ENCODE measurements at places on chromosomes 2 and 18. TPM values are rescaled to one million over a fixed set of nuclear protein-coding genes. Genes with fewer than 3 reads are reported as not detected.

The FOXI3 gene
- total RNA-seq: not detected

The EFR3B gene
- total RNA-seq: 0.05 TPM

The CDKL4 gene
- 1.1 TPM for total RNA-seq

The PLGLB2 gene
- 0.53 TPM for total RNA-seq

The MAP2 gene
- not detected for total RNA-seq

The RIT2 gene
- total RNA-seq: not detected

The MAPK4 gene
- not detected for total RNA-seq

The POTEC gene
- total RNA-seq: not detected

The MBD5 gene
- 27.0 TPM for total RNA-seq

The SRBD1 gene
- total RNA-seq: 22.7 TPM

The OTOS gene
- total RNA-seq: not detected

The BOLL gene
- not detected for total RNA-seq

The SLC14A1 gene
- total RNA-seq: 3.8 TPM

- H3K4me3 ChIP-seq: no peak overlapping the region
- no peak for DNase-seq
- no peak overlapping the region for H3K27ac ChIP-seq
- H3K36me3 ChIP-seq: peaks cover 48% of the 10 kb centered on the region
- H3K4me1 ChIP-seq: no peaks in the 10 kb centered on the region
Observed at GRCh38 chr2:201320257-201320656, 36.9 kb downstream of the FLACC1 start.

GRCh38 chr2:10912076-10912731, 470 bp downstream of the KCNF1 start:
- H3K36me3 ChIP-seq: no peaks in the 10 kb centered on the region
- H3K4me1 ChIP-seq: no peaks in the 10 kb centered on the region
- H3K4me3 ChIP-seq: no peak overlapping the region

DNA sequence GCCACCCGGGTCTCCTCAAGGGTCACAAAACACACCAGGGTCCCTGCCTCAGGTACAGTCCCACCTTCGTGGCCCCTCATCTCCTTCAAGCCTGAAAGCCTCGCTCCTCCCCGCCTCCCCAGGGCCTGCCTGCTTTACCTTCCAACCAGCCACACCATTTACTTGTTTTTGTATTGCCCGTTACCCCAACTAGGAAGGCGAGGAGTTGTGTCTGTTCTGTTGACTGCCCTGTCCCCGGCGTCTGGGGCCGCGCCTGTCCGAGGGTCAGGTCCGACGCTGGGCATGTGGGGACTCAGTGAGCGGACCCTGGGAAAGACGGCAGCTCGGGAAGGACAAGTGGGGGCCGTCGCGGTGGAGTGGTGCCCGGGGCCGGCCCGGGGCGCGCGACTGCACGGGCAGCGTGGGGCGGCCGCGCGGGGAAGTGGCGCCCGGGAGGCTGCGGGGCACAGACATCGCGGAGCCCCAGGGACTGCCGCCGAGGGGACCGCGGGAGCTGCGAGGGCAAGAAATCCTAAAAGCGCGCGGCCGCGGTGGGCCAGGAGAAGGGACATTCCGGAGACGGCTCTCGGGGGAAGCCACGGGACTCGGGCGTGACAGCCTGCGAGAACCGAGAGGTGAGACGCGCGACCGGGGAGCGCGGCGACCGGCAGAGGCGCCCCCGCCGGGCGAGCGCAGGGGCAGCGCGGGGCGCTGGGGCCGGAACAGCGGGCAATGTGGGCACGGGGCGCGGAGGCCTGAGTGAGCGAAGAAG, 797 bp upstream of the GRHL1 start:
- H3K4me3 ChIP-seq: peak overlapping the region; percentile 79
- no peak overlapping the region for H3K27ac ChIP-seq
- peaks cover 56% of the 10 kb centered on the region for H3K27me3 ChIP-seq
- DNase-seq: peak; percentile 47

DNA sequence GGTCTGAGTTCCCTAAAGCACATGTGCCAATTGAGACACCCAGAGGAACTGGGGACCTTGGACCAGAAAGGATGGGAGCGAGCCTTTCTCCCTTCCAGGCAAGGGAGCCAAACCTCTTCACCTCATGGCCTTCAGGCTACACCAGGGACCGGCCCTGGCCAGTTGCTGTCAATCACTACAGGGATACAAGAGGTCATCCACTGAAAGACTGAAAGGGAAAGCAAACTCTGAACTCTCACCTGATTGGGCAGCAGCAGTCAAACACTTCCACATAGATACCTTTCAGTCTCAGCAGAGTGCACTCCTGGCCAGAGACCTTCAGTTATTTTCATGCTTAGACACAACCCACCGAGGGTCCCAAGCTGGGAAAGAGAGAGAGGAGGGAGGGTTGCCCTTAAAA, 1956.0 kb upstream of the LRRTM1 start:
- H3K4me1 ChIP-seq: no peaks in the 10 kb centered on the region
- no peaks in the 10 kb centered on the region for H3K36me3 ChIP-seq
- no peak overlapping the region for H3K4me3 ChIP-seq

DNA sequence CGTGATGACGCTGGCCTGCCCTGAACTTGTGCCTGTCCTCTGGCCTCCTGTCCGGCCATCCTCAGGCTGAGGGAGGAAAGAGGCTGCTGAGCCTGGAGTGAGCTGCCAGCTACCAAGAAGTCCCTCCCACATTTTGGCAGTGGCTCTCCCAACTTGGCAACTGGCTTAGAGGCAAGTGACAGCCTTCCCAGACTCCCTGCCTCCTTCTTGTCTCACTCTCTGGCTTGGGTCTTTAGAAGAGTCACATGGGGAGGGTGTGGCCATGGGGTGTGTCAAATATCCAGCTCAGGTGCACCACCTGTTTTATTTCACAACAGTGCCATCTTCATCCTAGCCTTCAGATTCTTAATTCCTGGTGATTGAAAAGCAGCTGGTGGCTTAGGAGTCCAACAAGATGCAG, 222.9 kb downstream of the PRKCE start:
- H3K4me3 ChIP-seq: no peak overlapping the region
- no peak for DNase-seq
- H3K27ac ChIP-seq: no peak overlapping the region

GRCh38 chr2:177270531-177270930, 6.0 kb upstream of the NFE2L2 start:
- DNase-seq: no peak
- H3K27me3 ChIP-seq: no peaks in the 10 kb centered on the region
- H3K27ac ChIP-seq: no peak overlapping the region
- H3K4me3 ChIP-seq: no peak overlapping the region
- H3K36me3 ChIP-seq: peaks cover 18% of the 10 kb centered on the region

GRCh38 chr2:209534228-209534627, 110.4 kb downstream of the MAP2 start:
- H3K36me3 ChIP-seq: no peaks in the 10 kb centered on the region
- no peak overlapping the region for H3K27ac ChIP-seq
- H3K4me1 ChIP-seq: no peaks in the 10 kb centered on the region

GRCh38 chr2:168550670-168551069, 94.6 kb downstream of the CERS6 start:
- H3K36me3 ChIP-seq: peaks cover 31% of the 10 kb centered on the region
- no peak overlapping the region for H3K27ac ChIP-seq
- H3K27me3 ChIP-seq: no peaks in the 10 kb centered on the region
- peaks cover 6% of the 10 kb centered on the region for H3K4me1 ChIP-seq
- no peak overlapping the region for H3K4me3 ChIP-seq
- no peak for DNase-seq

DNA sequence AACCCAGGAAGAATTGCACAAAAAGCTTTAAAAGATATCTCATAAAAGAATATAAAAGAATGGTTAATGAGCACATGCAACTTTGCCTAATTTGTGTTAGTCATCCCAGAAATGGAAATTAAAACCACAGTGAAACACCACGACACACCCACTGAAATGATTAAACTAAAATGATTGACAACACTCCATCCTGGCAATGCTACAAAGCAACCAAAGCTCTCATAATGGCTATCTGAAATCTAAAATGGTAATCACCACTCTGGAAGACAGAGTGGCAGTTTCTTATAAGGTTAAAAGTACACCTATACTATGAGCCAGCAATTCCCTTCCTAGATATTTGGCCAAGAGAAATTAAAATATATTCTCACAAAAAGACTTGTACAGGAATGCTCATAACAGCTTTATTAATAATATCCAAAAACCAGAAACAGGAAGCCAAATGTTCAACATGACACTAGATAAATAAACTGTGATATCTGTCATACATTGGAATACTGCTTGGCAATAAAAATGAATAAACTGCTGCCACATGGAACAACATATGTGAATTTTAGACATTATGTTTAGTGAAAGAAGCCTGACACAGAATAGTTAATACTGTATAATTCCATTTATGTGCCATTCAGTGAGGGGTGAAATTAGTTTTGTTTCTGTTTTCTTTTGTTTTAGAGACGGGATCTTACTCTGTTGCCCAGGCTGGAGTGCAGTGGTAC, 105.3 kb upstream of the BCL2L11 start:
- peaks cover 7% of the 10 kb centered on the region for H3K36me3 ChIP-seq
- H3K4me3 ChIP-seq: no peak overlapping the region
- H3K4me1 ChIP-seq: peaks cover 7% of the 10 kb centered on the region

GRCh38 chr2:240286596-240286995, 146.1 kb upstream of the OTOS start:
- no peak overlapping the region for H3K27ac ChIP-seq
- DNase-seq: peak; percentile 4
- H3K27me3 ChIP-seq: peaks cover 7% of the 10 kb centered on the region
- H3K4me3 ChIP-seq: no peak overlapping the region
- no peaks in the 10 kb centered on the region for H3K36me3 ChIP-seq

DNA sequence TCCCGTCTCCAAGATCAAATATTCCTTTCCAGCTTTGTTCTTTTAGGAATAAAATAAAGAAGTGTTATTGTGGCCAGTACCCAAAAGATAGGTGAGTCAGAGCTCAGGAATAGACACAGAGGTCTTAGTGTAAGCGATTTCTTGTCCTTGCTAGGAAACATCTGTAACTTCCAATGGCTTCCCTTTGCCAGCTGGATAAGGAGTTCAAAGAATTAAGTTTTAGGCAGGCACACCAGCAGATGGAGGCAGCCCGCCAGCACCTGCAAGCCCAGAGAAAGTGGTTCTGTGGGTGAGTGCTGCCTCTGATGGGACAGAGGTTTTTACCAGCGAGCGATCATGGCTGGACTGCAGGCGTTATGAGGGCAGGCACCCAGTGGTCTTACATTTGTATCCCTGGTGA, 125.4 kb downstream of the MGAT5 start:
- H3K4me3 ChIP-seq: no peak overlapping the region
- no peak overlapping the region for H3K27ac ChIP-seq
- peaks cover 33% of the 10 kb centered on the region for H3K36me3 ChIP-seq

GRCh38 chr2:210859314-210859713, 302.9 kb downstream of the CPS1 start:
- H3K27ac ChIP-seq: no peak overlapping the region
- H3K4me1 ChIP-seq: no peaks in the 10 kb centered on the region
- no peak for DNase-seq
- H3K36me3 ChIP-seq: no peaks in the 10 kb centered on the region

GRCh38 chr2:49241501-49241900, 87.2 kb upstream of the FSHR start:
- no peaks in the 10 kb centered on the region for H3K36me3 ChIP-seq
- H3K4me1 ChIP-seq: no peaks in the 10 kb centered on the region
- no peaks in the 10 kb centered on the region for H3K27me3 ChIP-seq
- no peak overlapping the region for H3K27ac ChIP-seq
- DNase-seq: no peak
- H3K4me3 ChIP-seq: no peak overlapping the region

- H3K27ac ChIP-seq: no peak overlapping the region
- no peak overlapping the region for H3K4me3 ChIP-seq
- H3K4me1 ChIP-seq: no peaks in the 10 kb centered on the region
Observed at GRCh38 chr2:151138507-151138906, 123.2 kb downstream of the RBM43 start.

DNA sequence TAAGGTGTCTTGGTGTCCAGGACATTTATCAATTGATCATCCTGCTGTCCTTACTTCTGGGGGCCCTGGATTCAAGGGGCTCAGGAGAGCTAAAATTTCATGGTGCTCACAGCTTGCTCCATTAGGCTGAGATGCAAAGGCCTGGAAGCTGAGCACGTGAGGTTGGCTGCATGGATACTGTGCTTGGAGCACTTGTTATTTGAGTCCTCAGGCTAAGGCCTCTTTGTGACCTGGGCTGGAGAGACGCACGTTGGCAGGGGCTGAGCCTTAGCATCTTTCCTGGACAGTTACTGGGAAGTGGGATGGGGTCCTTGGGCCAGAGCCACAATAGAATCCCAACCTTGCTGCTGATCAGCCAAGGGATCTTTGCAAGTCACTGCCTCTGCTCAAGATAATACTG, 151.2 kb upstream of the HS6ST1 start:
- no peak overlapping the region for H3K4me3 ChIP-seq
- H3K4me1 ChIP-seq: peaks cover 20% of the 10 kb centered on the region
- peaks cover 2% of the 10 kb centered on the region for H3K27me3 ChIP-seq
- DNase-seq: no peak
- no peak overlapping the region for H3K27ac ChIP-seq

GRCh38 chr2:23302591-23302990, 82.4 kb upstream of the KLHL29 start:
- peaks cover 7% of the 10 kb centered on the region for H3K27me3 ChIP-seq
- no peak overlapping the region for H3K27ac ChIP-seq
- H3K4me1 ChIP-seq: peaks cover 4% of the 10 kb centered on the region
- DNase-seq: no peak
- no peak overlapping the region for H3K4me3 ChIP-seq

DNA sequence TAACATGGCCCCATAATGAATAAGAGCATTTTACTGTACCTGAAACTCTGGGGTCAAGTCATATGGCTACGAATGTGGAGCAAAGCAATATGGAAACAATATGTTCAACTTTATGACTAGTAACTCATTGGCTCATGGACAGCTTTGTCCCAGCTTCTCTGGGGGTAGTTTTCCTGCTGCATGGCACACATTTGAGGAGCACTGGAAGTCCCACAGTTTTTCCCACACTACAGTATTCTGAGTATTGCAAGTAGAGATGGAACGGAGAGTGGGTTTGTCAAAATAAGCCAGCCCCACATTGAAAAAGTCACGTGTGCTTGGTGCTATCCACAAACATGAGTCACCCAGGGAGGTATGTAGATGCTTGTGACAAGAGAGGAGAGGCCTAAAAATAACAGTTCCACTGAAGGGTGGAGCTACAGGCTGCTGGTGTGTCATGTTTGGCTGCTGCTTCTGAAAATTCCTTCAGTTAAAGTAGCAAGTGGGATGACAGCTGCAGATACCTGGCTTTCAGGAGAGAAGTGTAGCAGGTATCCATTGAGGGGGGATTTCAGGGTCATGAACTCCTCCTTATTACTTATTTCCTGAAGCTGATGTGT, 48.2 kb upstream of the CTAGE1 start:
- H3K4me1 ChIP-seq: no peaks in the 10 kb centered on the region
- no peaks in the 10 kb centered on the region for H3K36me3 ChIP-seq
- no peak overlapping the region for H3K27ac ChIP-seq
- no peak overlapping the region for H3K4me3 ChIP-seq
- no peak for DNase-seq

DNA sequence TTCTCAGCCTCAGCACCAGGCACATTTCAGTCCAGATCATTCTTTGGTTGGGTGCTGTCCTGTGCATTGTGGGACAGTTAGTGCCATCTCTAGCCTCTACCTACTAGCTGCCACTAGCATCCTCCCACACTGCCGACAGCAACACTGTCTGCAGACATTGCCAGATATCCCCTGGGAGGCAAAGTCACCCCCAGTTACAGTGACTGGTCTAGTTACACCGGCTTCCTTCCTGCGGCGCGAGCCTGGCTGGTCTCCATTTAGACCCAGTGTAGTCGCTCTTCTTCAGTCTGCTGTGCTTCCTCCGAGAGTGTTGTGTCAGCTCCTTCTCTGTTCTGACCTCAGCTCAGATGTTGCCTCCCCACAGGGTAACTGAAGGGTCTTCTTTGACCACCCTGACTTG, 283.1 kb downstream of the PHLPP1 start:
- peaks cover 15% of the 10 kb centered on the region for H3K27me3 ChIP-seq
- no peaks in the 10 kb centered on the region for H3K36me3 ChIP-seq
- peak; percentile 13 for DNase-seq
- H3K4me1 ChIP-seq: no peaks in the 10 kb centered on the region
